Chondrocyte (in vitro differentiated cells): ENCODE measurements at places on chromosomes 4 and X. TPM values are rescaled to one million over a fixed set of nuclear protein-coding genes. Genes with fewer than 3 reads are reported as not detected.

The SPANXD gene
- not detected in 3 replicates for total RNA-seq

The NOX1 gene
- total RNA-seq = not detected in 3 replicates

The MID1 gene
- total RNA-seq = 12.0 to 13.9 TPM (median 12.1 TPM) in 3 replicates

DNA sequence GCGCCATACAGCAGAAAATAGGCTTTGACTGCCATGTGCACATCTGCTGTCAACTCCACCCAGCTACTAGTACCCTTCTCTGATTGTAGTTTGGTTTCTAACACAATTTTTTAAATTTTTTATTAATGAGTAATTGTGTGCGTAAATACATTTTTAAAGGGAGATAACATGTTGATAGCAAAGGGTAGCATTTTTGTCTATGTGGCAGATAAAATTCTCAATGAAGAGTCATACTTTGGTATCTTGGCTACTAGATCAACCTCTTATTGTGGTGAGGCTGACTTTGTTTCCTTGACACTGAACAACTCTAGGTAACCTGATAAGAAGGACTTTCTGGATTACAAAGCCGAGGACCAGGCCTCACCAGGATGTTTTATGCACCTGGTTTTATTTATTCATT is 9.5 kb downstream of the ADH4 start:
- DNase-seq = no peak
